ENCODE measurements at places on chromosomes 12 and 14. TPM values are rescaled to one million over a fixed set of nuclear protein-coding genes. Genes with fewer than 3 reads are reported as not detected.

Gene PRKAB1
- total RNA-seq: 14.9 TPM

Gene RNASE3
- not detected for total RNA-seq

Gene KRT79
- total RNA-seq: not detected

Gene SAMD4A
- 24.3 TPM for total RNA-seq

Gene SYNE2
- total RNA-seq: 118 TPM

Gene KCNJ8
- 24.4 TPM for total RNA-seq

Gene RPS6KL1
- 5.0 TPM for total RNA-seq

Gene CCDC38
- total RNA-seq: 0.19 TPM

Gene RGS6
- not detected for total RNA-seq

Gene CCDC175
- not detected for total RNA-seq

Gene ZFHX2
- 0.83 TPM for total RNA-seq

Gene ADSS1
- 47.8 TPM for total RNA-seq

Gene ARMH4
- total RNA-seq: 0.62 TPM

Gene B4GALNT3
- total RNA-seq: 0.66 TPM

DNA sequence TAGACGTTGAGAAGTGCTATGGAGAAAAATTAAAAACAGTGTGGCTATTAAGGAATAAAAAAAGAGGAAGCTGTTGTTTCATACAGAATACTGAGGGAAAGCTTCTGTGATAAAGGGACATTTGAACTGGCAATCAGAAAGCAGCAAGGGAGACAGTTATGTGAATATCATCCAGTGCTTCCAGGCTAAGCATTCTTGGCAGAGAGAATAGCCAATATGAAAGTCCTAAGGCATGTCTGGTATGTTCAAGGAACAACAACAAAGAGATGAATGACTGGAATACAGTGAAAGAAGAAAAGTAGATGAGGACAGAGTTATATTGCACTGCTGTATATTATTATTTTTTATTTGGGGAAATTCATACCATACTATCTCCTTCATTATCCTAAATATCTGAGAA, 23.9 kb downstream of the SCAF11 start:
- DNase-seq: no peak

DNA sequence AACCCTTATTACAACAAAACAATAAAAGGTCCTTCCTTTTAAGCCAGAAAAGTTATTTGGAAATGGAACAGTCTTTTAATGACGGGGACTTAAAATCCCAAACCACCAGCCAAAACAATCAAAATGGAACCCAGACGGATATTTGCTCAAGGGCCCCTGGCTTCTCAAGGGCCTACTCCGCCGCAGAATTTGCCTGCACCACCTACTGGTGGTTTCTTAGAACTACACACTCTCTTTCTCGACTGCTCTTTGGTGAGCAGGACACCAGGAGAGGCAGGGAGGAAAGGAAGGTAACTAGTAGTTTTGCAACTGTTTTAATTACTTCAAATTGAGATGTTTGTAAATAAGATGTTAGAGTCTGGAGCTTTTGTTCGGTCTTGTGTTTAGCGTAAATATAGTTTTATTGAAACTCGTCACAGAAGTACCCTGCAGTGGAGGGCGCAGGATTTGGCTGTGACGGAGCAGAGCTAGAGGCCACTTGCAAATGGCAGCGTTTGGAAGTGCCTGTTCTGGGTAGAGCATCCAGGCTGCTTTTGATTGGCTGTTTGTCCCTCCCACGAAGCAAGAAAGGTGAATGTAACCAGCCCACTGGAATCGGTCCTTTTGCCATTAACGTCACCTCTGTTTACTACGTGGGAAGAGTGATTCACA, 238.5 kb downstream of the CACNA1C start:
- no peak for DNase-seq

- no peak for DNase-seq
Observed at GRCh38 chr14:89841851-89842250, 112.7 kb downstream of the EFCAB11 start.

- DNase-seq: no peak
Observed at GRCh38 chr14:105905456-105905855, 379.1 kb downstream of the TMEM121 start.

DNA sequence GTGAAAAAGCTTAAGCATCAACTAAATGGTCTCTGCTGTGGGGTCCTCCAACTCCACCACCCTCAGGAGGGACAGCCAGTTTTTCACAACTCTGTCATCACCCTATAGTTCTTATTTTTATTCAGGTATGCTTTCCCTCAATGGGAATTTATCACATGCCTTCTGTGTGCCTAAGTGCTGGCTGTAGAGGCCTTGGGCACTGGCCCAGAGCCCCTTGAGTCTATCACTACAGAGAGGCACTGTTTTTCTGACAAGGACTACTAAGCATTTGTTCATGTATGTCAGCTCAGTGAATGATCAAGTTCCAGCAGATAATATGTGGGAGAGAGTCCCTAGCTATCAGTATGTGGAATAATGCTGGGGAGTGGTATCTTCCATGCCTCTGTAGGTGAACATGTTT, 463.9 kb downstream of the NPAS3 start:
- DNase-seq: no peak

- no peak for DNase-seq
Observed at GRCh38 chr14:57168138-57168679, 100.5 kb downstream of the EXOC5 start.

GRCh38 chr12:26833743-26834490, 923 bp upstream of the ITPR2 start:
- DNase-seq: peak; percentile 59

- DNase-seq: no peak
Observed at GRCh38 chr12:74891083-74891668, 318.5 kb downstream of the KCNC2 start.

GRCh38 chr14:86481104-86481503, 951.2 kb downstream of the FLRT2 start:
- no peak for DNase-seq

DNA sequence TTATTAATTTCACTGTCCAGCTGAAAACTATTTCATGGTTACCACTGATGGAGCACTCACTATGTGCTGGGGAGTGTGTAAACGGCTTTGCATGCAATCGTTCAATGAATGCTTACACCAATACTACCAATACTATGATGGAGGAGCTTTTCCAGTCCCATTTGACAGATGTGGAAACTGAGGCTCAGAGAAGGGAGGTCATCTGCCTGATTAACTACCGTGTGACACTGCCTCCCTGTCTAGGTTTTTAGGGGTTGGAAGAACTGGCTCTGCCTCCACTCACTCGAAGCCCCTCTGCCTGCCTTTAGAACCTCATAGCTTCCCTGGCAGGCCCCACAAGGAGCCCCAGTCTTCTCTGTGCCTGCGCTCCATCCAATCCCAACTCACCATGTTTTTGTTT, 11.9 kb downstream of the MSI1 start:
- DNase-seq: no peak

- no peak for DNase-seq
Observed at GRCh38 chr14:41362139-41362538, 244.5 kb upstream of the LRFN5 start.

DNA sequence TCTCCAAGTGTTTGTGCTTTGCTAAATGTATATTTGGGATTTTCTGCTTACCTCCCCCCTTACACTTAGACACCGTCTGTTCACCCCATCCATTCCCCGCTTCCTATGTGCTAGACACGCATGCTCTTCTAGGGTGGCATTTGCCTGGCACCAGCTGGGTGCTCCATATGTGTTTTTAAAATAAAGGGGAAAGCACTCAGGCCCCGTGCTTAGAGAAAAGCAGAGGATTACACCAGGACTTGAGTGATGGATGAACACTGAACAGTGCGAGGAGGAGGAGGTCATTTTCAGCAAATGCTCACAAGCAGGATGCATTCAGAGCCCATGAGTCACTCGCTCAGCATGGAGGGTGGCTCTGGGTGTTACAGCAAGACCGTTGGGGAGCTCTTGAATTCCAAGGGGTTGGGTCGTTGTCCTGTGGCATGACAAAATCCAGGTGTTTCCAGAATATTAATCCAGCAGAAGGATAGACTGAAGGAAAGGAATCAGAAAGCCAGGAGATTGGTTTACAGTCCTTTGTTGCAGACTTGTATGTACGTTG, 2.9 kb upstream of the BDKRB1 start:
- no peak for DNase-seq

- DNase-seq: no peak
Observed at GRCh38 chr12:12511021-12511783, 51.5 kb downstream of the DUSP16 start.

GRCh38 chr12:34402228-34402898, 380.1 kb downstream of the ALG10 start:
- DNase-seq: peak; percentile 42

GRCh38 chr14:64504310-64504896, at the start of gene ZBTB1:
Gene ZBTB1 (plus strand): TSS chr14:64504770. CDS start chr14:64521505, 16,735 bp downstream.
- peak; percentile 91 for DNase-seq

Data from right lobe of liver (tissue), 6 donors.